ENCODE measurements at places on chromosomes 6 and 20. TPM values are rescaled to one million over a fixed set of nuclear protein-coding genes. Genes with fewer than 3 reads are reported as not detected.

The OXT gene
- not detected for total RNA-seq

The MEP1A gene
- total RNA-seq = not detected

The GABRR2 gene
- total RNA-seq = 0.11 TPM

The MROH8 gene
- total RNA-seq = 1.4 TPM

The BEND6 gene
- total RNA-seq = 19.1 TPM

The GPR63 gene
- total RNA-seq = 0.44 TPM

The HECA gene
- 19.7 TPM for total RNA-seq

The COL11A2 gene
- total RNA-seq = 0.11 TPM

The FAM83C gene
- total RNA-seq = not detected

Data from uterine smooth muscle cell (primary cell).